Activated CD8-positive, alpha-beta memory T cell treated with anti-CD3 and anti-CD28 coated beads, Interleukin-2, amount 50 U/mL, for 4 hours (primary cell): ENCODE measurements at places on chromosomes 2 and 18.

- no peak for DNase-seq
Measured at GRCh38 chr18:6764382-6764781, 34.9 kb downstream of the ARHGAP28 start.

DNA sequence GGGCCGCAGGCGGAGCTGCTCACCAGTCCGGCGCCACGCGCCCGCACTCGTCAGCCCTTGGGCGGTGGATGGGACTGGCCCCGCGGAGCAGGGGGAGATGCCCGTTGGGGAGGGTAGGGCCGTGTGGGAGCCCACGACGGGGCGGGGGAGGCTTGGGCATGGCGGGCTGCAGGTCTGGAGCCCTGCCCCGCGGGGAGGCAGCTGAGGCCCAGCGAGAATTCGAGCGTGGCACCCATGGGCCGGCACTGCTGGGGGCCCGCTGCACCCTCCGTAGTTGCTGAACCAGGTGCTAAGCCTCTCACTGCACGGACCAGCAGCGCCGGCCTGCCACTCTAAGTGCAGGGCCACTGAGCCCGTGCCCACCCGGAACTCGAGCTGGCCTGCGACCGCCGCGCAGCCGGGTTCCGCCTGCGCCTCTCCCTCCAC, 182.4 kb upstream of the ERBB4 start:
- peak; percentile 13 for DNase-seq

GRCh38 chr2:43224131-43224570, 2.3 kb downstream of the ZFP36L2 start:
- peak; percentile 71 for DNase-seq

GRCh38 chr18:70420146-70420898, 131.5 kb downstream of the SOCS6 start:
- DNase-seq: no peak

- no peak for DNase-seq
Measured at GRCh38 chr2:46382331-46383112, 85.3 kb downstream of the EPAS1 start.

- no peak for DNase-seq
Measured at GRCh38 chr2:59398081-59398480, 1155.4 kb downstream of the BCL11A start.

DNA sequence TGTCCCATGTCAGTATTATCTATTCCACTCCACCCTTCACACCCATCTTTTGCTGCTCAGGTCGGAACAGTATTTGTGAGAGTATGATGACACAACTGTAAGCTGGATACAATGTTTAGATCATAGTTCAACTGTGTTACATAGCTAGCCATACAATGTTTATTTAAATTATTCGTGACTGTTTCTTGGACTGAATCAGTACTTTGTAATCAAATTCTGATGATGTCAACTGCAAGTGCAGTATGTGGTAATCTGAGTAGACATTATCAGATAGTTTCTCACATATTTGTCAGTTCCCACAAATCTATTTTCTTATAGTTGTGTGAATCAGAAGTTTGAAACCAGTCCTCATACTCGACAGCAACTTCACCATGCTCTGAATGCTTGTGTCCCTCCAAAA, 177.6 kb downstream of the ZNF407 start:
- no peak for DNase-seq

- no peak for DNase-seq
Measured at GRCh38 chr2:21773168-21773567, 649.4 kb downstream of the TDRD15 start.

- no peak for DNase-seq
Measured at GRCh38 chr2:8587920-8588830, 93.7 kb upstream of the ID2 start.

- no peak for DNase-seq
Measured at GRCh38 chr2:67694445-67694844, 297.3 kb downstream of the ETAA1 start.

GRCh38 chr18:5052491-5052890, 144.6 kb downstream of the AKAIN1 start:
- DNase-seq: no peak

- no peak for DNase-seq
Measured at GRCh38 chr18:64202210-64202836, 53.4 kb upstream of the LINC00305 start.

- DNase-seq: no peak
Measured at GRCh38 chr18:72922895-72923294, 55.1 kb upstream of the NETO1 start.

DNA sequence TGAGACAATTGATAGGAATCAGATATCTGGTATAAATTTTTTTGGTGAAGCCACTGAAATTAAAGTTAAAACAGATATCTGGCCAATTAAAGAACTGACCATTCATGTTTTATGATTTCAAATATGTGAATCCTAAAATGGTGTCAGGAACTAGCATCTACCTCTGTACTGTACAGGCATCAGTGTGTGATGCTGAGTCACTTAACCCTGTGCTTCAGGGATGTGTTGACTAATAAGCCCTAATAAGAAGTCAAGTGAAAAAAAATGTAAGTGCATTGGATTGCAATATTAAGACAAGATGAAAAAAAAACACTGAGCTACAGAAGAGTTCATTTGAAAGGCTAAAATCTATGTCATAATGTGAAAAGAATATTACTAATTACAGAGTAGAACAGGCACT, 9.1 kb upstream of the UNC80 start:
- DNase-seq: no peak

GRCh38 chr2:133837441-133838094, 269.3 kb upstream of the NCKAP5 start:
- no peak for DNase-seq

DNA sequence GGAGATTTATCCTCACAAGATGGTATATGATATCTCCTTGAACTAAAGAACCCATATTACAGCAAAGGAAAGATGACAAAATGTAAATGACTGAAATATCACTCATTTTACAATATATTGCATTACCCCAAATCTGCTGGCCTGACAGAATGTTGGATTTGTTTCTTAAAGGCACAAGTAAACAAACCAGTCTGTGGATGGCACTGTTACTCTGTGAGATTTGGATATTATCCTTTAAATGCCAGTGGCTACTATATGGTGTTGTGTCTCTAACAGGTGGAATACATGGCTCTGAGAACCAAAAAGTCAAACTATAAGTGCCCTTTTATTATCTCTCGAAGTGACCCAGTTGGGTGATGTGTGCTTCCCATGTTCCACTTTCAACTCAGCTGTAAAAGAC, 125.7 kb downstream of the PDE1A start:
- DNase-seq: no peak

- no peak for DNase-seq
Measured at GRCh38 chr18:32042337-32042736, 23.7 kb downstream of the RNF125 start.

- DNase-seq: no peak
Measured at GRCh38 chr2:232652505-232652851, 19.1 kb downstream of the EFHD1 start.

- DNase-seq: peak; percentile 14
Measured at GRCh38 chr18:79506191-79507075, 110.7 kb downstream of the NFATC1 start.

DNA sequence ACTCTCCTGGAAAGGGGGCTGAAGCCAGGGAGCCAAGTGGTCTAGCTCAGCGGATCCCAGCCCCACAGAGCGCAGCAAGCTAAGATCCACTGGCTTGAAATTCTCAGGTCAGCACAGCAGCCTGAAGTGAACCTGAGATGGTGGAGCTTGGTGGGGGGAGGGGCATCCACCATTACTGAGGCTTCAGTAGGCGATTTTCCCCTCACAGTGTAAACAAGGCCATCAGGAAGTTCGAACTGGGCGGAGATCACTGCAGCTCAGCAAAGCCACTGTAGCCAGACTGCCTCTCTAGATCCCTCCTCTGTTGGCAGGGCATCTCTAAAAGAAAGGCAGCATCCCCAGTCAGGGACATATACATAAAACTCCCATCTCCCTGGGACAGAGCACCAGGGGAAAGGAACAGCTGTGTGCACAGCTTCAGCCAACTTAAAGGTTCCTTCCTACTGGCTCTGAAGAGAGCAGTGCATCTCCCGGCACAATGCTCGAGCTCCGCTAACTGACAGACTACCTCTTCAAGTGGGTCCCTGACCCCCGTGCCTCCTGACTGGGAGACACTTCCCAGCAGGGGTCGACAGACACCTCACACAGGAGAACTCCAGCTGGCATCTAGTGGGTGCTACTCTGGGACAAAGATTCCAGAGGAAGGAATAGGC, 282.3 kb upstream of the EPC2 start:
- DNase-seq: no peak

- DNase-seq: no peak
Measured at GRCh38 chr2:8893474-8893873, 56.1 kb upstream of the KIDINS220 start.

GRCh38 chr2:173942861-173943523, 22.2 kb downstream of the SP3 start:
- no peak for DNase-seq

DNA sequence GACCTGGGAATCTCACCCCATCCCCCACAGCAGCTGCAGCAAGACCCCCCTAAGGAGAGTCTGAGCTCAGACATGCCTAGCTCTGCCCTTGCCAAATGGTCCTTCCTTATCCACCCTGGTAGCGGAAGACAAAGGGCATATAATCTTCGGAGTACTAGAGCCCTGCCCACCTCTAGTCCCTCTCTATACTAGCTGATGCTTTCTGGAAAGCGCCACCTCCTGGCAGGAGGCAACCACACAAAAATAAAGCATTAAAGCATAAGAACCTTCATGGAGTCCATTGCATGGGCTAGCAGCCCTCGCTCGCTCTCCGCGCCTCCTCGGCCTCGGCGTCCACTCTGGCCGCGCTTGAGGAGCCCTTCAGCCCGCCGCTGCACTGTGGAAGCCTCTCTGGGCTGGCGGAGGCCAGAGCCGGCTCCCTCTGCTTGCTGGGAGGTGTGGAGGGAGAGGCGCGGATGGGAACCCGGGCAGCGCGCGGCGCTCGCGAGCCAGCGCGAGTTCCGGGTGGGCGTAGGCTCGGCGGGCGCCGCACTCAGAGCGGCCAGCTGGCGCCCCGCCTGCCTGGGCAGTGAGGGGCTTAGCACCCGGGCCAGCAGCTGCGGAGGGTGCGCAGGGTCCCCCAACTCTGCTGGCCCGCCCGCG, 941.2 kb downstream of the SUCLG1 start:
- no peak for DNase-seq

GRCh38 chr18:6543330-6543908, 128.7 kb upstream of the L3MBTL4 start:
- DNase-seq: no peak

- no peak for DNase-seq
Measured at GRCh38 chr2:74843433-74843832, 9.5 kb downstream of the HK2 start.

- no peak for DNase-seq
Measured at GRCh38 chr2:28322456-28322855, 70.2 kb upstream of the FOSL2 start.

GRCh38 chr2:241161646-241162281, 11.5 kb downstream of the PPP1R7 start:
- DNase-seq: no peak

DNA sequence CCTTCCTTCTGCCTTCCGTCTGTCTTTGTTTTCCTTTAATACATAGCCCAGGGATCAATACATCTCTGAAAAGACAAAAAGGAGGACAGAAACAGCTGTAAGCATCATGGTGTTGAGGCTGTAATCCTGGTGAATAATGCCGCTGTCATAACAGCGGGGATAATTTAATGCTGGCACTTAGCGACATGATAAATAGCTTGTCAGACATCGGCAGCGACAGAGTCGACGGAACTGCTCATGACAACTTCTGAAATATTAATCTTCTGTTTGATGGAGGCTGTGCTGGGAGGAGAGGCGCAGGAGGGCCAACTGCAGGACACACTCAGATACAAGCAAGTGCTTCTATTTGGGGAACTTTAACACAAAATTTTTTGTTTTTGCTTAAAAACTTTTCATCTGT, 602.2 kb downstream of the GALR1 start:
- DNase-seq: no peak

- no peak for DNase-seq
Measured at GRCh38 chr2:97715951-97716694, 2.7 kb downstream of the ZAP70 start.

DNA sequence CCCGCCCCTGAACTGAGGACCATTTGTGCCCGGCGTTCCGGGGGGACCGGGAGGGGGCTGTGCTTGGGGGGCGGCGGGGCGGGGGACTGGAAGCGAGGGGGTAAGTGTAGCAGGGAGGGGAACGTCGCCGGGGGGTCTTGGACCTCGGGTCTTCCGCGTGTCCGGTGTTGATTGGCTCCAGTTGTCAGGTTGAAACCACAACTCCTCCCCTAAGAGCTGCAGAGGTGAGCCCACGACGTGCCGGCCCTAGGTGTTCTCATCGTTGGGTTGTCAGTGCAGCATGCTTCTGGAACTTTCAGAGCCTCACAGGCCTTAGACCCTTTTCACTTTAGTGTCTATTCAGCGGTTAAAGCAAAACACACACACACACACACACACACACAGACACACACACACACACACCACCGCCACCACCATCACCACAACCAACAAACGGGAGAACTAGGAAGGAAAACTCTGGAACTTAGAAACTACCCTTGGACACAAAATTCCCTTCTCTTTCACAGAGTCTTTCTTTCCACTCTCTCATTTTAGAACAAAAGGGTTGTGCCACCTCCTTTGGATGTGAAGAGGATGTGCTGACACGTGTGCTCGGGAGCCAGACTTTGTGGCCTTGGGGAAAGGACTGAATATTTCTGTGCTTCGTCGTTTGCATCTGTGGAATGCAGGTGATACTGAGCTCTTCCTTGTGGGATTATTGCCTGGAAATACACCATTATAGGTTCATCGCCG, 6.7 kb upstream of the DLX2 start:
- no peak for DNase-seq

DNA sequence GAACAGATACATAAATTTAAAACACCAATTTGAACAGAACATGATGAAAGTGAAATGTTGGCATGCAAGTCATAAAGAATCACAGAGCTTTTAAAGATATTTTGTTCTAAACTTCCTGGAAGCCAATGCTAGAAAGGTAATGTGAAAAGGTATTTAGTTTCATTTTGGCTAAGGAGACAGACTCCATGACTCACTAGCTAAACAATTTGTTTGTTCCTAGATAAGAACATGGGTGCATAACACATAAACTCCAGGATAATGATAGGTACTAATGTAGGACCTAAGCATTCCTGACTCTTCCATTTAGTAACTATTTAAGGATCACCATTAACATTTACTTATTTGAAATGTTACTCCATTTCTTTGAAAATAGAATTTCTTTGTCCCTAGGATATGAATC, 292.5 kb upstream of the CNTNAP5 start:
- DNase-seq: no peak

DNA sequence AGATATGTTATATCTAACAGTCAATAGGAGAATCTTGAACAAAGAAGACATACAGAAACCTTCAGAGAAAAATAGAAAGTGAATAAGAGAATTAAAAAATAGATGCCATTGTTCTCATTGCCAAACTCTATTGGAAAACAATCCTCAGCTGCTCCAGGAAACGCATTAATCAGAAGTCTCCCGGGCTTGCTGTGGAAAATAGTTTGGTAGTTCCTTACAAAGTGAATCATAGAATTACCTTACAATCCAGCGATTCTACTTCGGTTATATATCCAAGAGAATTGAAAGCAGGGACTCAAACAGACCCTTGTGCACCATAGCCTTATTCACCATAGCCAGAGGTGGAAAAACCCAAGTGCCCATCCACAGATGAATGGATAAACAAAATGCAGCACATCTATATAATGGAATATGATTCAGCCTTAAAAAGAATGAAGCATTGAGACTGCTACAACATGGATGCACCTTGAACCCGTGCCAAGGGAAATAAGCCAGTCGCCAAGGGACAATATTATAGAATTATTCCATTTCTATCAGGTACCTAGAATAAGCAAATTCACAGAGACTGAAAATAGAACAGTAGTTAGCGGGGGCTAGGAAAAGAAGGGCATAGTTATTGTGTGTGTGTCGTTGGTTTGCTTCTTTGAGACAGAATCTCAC, 21.9 kb upstream of the CHRNA1 start:
- no peak for DNase-seq

GRCh38 chr18:57095884-57096283, 51.0 kb upstream of the BOD1L2 start:
- no peak for DNase-seq
